ENCODE measurements at places on chromosomes 5 and 9.

DNA sequence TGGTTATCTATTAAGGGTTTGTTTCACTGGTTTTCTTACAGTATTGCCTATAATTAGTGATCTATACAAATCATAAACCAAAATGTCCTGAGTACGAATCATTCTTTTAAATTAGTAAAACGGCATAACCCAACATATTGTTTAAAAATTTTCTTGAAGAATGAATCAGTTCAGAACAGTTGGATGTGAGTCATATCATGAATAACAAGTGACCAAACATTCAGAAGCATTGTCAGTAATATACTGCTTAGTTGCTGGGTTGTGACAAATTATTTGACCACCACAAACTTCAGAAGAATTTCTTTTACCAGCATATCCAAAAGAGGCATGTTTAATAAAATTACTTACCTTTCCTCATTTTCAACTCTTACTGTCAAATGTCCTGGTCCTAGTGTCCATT lies 111.2 kb downstream of the UNC13B start:
- DNase-seq: no peak

DNA sequence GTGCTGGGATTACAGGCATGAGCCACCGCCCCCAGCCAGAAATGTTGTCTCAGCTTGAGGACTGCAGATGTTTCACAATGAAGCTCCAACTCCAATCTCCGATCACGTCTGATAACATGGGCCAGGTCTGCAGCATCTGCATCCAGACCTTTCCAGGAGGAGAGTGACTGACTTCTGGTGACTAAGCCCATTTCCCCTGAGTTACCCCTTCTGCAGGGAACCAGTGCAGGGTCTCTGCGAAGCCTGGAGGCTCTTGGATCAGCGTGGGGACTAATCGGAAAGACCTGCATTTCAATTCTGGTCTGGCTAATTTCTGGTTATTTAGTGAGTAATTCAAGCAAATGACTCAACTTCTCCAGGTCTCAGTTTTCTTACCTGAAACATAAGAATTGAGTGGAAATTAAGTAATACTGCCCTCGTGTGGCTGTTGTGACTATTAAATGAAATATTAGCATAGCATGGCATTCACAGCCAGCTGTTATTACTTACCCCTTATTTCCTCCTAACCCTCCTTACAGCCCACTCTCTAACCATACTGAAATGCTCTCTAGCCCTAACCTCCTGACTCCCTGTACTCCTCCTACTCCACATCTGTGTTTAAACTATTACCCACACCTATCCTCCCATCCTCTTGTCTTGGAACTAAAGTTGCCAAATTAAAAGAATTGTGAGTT lies 2.2 kb upstream of the GNPDA1 start:
- no peak for DNase-seq

DNA sequence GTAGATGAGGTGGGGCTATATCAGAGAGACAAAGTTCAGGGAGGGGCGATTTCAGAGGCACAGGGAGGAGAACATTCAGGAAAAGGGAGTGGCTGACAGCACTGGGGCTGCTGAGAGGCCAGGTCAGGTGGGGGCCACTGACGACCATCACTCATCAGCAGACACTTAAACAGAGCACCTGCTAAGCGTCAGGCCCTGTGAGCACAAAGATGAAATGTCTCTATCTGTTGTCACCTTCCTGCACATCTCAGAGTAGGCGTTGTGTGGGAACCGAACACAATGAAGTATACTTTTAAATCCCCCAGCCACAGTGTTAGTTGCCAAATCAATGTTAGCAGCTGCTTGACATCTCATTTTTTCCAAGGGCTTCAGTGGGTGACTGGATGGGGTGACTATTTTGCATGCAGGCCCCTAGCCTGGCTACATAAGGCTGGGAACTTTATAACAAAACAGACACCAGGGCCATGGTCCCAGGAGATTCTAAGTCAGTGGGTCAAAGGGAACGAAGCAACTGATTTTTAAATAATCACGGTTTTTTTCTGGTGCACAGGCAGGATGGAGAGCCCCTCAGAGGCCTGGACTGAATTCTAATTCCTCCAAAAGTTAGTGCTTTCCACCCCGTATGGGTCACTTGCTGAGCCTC lies 31.1 kb upstream of the ANKRD18A start:
- DNase-seq: no peak

- DNase-seq: no peak
These were observed 31.1 kb upstream of the TIFAB start for GRCh38 chr5:135483254-135483653.

- DNase-seq: no peak
These were observed 59.6 kb downstream of the ARHGAP26 start for GRCh38 chr5:142829801-142830220.

DNA sequence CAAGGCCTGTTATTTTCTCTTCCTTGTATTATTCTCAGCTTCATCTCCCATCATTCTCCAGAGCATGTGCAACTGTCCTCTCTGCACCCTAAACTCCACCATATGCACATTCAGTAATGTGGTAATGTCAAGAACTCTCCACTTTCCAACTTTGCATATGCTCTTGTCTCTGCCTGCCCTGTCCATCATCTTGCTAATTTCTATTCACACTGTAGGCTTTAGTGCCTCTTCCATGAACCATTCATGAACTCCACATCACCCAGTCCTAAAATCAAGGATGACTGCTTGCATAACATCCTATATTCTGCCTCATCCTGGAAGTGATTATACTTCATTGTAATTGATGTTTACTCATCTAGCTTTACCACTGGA lies 354.8 kb downstream of the PDE4D start:
- no peak for DNase-seq

DNA sequence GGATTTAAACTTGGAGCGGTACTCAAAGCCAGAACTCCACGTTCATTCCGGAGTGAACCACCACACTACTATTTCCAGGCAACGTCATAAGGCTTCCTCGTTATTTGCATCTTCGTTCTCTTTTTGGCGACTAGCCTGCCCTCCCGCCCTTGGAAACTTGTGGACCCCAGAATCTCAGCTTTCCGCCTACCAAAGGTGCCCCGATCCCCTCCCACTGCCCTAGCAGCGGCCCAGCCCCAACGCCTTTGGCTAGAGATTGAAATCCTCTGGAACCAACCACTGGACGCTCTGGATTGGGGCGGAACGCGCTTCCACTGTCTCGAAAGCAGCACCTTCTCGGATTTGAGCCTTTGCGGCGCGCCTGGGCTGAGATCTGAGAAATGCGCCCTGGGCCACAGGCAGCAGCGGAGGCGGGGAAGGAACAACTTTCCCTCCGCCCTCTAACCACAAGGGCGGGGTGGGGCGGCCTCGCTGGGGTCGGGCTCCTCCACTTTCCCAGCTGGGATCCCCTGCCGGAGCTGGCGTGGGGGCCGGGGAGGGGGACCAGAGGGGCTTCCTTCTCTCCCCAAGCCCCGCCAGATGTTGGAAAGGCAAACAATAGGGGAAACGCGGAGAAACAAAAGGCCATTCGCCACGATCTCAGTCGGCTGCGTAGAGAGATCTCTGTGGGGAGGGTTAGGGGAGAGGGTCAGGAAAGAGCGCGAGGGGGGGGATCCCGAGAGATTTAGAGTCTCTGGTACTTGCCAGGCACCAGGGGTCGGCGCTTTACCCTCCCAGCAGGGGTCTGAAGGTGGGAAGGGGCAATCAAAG lies 1.3 kb downstream of the MOB3B start:
- no peak for DNase-seq

DNA sequence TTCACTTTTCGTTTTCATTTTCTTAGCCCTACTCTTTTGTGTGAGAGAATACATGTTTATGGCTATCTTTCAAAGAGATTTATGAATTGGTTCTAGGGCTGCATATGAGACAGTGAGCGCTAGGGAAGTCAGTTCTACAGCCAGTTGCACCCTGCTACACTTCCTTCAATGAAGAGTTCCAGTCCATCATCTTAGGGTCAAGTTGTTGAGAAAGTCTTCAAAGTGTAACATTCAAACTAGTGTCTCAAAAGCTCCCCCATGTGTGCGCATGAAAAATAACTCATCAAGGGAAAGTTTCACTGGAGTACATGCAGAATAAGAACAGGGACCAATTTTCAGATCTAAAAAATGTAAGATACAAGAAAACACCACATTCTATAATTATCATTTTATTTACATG lies 317.2 kb downstream of the DEPDC1B start:
- no peak for DNase-seq

DNA sequence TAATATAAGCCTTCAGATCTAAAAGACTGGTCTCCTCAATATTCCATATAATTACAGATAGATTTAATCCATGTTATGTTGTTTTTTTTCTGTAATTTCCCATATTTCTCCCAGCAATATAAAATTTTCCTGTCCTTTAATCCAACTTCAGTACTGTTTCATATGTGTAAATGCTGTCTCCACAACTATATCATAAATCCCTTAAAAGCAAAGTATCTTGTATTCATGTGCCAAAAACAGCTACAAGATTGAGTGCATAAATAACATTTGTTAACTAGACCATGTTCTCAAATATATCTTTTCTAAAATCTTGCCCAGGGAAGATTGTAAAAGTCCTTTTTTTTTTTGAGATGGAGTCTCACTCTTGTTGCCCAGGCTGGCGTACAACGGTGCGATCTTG lies 35.0 kb upstream of the PDCL start:
- DNase-seq: no peak

- no peak for DNase-seq
These were observed 84.4 kb downstream of the ZSWIM6 start for GRCh38 chr5:61416420-61416819.

GRCh38 chr9:93096131-93096802 lies at the start of gene CARD19:
Gene CARD19, plus strand, starts transcription at chr9:93096217. Its CDS starts 129 bp downstream, at chr9:93096346.
- DNase-seq: no peak

DNA sequence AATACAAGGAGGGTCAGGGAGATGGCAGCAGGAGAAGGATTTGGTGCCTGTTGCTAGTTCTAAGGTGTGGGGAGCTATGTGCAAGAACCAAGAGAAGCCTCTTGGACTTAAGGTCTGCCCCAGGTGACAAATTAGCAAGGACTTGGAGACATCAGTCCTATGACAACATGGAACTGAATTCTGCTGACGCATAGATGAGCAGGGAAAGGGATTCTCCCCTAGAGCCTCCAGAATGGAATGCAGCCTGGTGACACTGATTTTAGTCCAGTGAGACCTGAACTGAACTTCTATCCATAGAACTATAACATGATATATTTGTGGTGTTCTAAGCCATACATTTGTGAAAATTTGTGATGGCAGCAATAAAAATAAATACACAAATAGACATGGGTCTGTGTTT lies 215.6 kb downstream of the ESM1 start:
- no peak for DNase-seq

DNA sequence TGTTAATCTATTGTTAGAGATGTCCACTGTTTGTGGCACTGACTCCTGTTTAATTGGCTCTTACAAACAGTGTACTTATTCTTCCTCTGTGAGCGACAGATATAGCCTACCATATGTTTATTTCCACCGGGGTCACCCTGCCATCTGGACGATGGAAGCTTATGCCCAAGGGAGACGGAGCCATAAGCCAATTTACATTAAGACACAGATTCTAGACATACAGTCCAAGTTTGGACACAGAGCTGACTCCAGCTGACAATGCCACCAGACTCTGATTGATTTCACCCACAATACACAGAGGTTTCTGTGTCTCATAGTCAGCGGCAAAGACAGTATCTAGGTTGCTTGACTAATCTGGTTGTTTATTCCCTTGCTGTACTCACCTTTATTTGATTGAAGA lies 198.9 kb downstream of the ENC1 start:
- DNase-seq: no peak

- no peak for DNase-seq
These were observed 105.9 kb upstream of the CDKN2B start for GRCh38 chr9:22114956-22115355.

DNA sequence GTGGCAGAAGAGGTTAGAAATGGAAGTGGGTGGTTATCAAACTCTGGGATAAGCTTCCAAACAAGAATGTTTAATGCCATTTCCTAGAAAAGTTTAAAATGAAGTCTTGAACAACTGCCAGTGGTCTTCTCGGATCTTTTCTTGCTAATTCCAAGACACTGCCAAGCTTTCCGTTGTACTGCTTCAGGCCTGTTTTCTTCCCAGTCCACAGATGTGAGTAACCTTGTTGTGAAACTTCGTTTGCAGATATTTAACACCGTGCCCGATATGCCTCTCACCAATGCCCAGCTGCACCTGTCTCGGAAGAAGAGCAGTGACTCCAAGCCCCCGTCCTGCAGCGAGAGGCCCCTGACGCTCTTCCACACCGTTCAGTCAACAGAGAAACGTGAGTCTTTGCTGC lies 269.8 kb downstream of the NR3C1 start:
- no peak for DNase-seq

DNA sequence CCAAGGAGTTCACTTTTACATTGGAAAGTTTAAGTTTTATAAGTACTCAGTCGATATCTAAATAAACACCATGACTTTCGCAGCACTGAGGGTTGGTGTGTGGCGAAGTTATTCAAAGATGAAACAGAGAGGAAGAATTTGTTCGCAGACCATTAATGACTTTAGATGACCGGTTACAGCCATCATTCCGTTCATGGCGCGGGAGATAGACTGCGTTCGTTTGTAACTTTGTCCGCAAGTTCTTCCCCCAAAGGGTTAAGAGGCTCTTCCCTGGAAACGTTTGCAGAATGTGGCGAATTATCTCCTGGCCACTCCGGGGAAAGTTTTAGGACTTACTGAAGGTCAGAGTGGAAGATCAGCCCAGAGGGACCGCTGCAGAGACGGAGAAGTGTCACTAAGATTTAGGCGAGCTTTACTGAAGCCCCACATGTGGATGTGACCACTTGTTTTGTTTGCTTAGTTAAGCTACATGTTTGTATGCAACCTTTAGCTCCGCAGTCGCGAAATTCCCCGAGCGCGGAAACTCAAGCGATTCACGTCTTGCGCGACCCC lies 2.2 kb upstream of the FOXD1 start:
- DNase-seq: no peak

- DNase-seq: no peak
These were observed 19.3 kb downstream of the GLIS3 start for GRCh38 chr9:4280605-4281004.

DNA sequence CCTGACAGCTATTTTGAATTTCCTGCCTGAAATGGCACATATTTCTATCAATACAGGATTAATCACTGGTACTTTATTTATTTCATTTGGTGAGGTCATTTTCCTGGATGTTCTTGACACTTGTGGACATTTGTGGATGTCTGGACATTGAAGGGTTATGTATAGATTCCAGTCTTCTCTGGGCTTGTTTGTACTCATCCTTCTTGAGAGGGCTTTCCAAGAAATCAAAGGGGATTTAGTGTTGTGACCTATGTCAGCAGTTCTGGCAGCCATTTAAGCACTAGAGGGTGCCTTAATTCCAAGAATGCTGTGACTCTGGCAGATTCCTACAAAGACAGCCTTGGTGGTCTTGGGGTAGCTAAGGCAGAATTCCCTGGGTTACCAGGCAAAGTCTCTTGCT lies 259.7 kb downstream of the CSNK1G3 start:
- DNase-seq: no peak

GRCh38 chr9:116952436-116952810 lies 265.3 kb downstream of the TRIM32 start:
- DNase-seq: no peak

DNA sequence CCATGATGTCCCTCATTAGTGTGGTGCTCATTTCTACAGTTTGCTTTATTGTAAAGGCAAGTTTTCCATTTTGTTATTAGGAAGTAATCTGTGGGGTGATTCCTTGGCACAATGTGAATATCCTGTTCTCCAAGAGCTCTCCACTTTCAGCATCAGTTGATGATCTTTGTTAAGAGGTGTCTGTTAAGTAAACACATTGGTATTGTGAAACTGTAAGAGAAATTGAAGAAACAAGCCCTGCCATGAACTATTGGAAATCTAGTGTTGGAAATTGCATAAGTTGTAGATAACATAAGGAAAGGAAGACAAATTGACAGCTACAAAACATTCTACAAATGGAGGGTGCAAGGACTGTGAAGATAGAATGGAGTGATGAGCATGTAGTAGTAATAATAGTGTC lies 17.2 kb downstream of the RNF14 start:
- no peak for DNase-seq

GRCh38 chr9:89419978-89420394 lies 77.9 kb downstream of the SEMA4D start:
- no peak for DNase-seq

Measured in NCI-H2107 (cell line).